ENCODE measurements at places on chromosomes 1 and 21.

DNA sequence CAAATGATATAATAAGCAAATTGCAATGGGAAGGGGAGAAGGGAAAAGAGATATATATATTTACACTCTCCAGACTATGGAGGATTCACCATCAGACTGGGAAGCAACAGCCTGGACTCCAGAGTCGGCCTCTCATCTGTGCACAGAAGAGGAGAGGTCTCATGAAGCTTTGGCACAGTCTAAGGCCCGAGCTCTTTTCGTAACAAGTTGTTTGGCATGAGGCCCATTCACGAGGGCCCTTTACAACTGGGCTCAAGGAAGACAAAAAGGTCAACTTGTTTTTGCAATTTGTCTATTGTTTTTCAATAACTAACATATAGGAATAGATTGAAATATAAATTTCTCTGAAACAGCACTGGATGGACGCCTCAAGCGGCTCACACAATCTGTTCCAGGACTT, 66.7 kb upstream of the AJAP1 start:
- no peak for DNase-seq

DNA sequence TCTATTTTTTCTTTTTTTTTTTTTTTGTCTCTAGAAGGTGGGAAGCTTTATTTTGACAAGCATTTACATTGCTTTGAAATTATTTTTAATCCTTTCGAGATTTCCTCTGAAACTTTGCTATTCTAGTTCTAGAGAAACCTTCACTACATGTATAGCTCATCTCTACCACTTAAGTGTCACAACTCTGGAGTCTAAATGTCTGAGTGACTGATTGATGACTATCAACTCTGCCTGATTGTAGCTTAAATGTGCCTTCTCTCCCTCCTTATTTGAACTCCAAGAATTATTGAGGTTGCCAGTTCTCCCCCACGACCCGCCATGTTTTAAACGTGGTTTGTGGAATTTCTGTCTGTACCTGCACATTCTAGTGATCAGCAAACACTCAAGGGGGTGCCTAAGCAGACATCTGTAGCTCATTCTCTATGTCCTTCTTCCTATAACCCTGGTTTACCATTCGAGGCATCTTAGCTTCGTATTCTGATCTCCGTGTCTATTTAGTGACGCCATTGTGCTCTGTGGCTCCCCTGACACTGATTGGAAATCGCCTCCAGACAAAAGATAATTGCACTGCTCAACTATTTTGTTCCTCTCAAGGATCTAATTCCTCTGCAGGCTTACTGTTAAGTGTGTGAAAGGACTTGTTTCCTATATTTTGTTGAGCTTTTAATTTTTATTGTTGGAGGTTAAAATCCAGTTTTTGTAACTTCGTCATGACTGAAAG, 1570.6 kb downstream of the BRINP3 start:
- DNase-seq: no peak

GRCh38 chr1:232428036-232428645, 201.8 kb downstream of the SIPA1L2 start:
- DNase-seq: no peak

- no peak for DNase-seq
These were observed 68.4 kb upstream of the TLR5 start for GRCh38 chr1:223211323-223211985.

- peak; percentile 91 for DNase-seq
These were observed 41.2 kb downstream of the LPAR3 start for GRCh38 chr1:84851839-84852238.

GRCh38 chr1:7278827-7279765, 492.0 kb upstream of the VAMP3 start:
- DNase-seq: no peak

GRCh38 chr1:14516974-14517840, 81.3 kb upstream of the KAZN start:
- DNase-seq: peak; percentile 94

- no peak for DNase-seq
These were observed 13.1 kb downstream of the CACNA1S start for GRCh38 chr1:201098992-201099677.

GRCh38 chr1:113244112-113244820, 146.0 kb upstream of the MAGI3 start:
- DNase-seq: no peak

DNA sequence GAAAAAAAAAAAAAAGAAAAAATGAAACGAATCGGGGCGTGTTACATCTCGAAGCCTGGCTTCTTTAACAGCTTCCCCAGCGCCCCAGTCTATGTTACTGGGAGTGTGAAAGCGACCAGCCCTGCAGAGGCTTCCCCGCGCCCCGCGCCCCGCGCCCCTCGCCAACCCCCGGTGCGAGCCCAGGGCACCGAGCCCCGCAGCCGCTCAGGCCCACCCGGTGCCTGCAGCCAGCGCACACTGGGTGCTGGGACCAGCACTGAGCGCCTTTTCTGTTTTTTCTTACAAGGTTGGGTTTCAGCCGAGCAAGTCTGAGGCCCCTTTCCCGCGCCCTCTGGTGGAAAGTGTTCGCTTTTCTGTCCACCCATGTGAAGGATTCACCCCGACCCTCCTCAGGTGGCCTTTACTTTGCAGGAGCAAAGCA, 42.1 kb upstream of the ZNF496 start:
- peak; percentile 21 for DNase-seq

- DNase-seq: no peak
These were observed 5.6 kb downstream of the ABCA4 start for GRCh38 chr1:94115254-94115899.

GRCh38 chr1:210571356-210572284, 242.9 kb downstream of the HHAT start:
- DNase-seq: no peak

DNA sequence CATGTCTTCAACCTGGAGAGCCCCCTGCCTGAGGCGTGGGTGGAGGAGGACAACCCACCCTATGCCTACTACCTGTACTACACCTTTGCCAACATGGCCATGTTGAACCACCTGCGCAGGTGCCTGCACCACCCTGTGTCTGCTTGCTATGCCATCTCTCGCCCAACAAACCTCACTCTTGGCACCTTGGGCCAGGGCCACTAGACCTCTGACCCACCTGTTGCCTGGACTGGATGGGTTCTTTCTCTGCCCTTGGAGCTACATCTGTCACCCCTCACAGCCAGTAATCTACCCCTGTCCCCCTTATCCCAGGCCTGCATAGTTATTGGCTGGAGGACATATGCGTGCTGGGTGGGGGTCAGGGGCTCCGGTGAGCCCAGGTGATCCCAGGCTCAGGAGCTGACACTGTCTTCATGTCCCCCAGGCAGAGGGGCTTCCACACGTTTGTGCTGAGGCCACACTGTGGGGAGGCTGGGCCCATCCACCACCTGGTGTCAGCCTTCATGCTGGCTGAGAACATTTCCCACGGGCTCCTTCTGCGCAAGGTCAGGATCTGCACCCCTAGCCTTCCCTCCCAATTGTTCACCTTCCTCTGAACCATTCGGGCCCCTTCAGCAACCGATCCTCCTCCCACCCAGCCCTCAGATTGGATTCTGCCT, 9.9 kb downstream of the AMPD2 start:
- DNase-seq: no peak

- peak; percentile 80 for DNase-seq
These were observed 15.2 kb downstream of the CDCP2 start for GRCh38 chr1:54137534-54138061.

DNA sequence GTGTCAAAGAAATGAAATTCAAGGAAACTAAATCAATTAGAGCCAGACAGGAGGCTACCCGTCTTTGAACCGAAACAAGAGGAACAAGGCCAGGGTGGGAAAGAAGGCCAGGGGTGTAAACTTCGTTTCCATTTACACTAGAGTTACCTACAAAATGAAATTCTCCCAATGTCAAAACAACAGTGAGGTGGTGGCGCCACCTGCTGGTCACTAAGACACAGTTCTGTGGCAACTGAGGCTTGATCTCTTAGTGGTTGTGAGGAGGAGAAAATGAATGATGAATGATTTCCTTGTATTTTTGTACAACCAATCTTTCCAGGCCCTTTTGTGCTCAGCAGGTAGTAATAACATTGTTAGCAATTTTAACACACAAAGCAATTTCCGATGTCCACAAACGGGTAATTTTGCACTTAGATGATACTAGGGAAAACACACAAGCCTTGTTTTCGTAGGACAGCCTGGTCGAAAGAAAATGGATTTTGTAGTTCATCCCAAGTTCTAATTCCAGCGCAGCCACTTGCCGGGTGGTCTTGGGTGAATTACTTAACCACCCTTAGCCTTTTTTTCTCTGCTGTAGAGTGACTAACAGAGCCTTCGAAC, 54.8 kb upstream of the SOD1 start:
- peak; percentile 54 for DNase-seq

- DNase-seq: no peak
These were observed 19.5 kb upstream of the RGSL1 start for GRCh38 chr1:182430263-182431068.

GRCh38 chr1:151988405-151988923, 5.2 kb downstream of the S100A10 start:
- DNase-seq: peak; percentile 96

GRCh38 chr1:77316966-77317365, 35.1 kb downstream of the AK5 start:
- no peak for DNase-seq

GRCh38 chr1:81225789-81226602, 574.7 kb upstream of the ADGRL2 start:
- DNase-seq: no peak

DNA sequence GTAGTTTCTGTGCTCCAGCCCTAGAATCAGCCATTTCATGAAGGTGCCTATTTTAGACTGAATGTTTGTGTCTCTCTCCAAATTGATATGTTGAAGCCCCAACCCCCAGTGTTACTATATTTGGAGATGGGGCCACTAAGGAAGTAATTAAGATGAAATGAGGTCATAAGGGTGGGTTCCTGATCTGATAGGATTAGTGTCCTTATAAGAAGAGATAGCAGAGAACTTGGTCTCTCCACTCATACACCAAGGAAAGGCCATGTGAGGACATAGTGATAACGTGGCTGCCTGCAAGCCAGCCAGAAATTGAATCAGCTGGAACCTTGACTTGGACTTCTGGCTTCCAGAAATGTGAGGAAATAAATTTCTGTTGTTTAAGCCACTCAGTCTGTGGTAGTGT, 12.3 kb downstream of the RAVER2 start:
- no peak for DNase-seq

GRCh38 chr1:40796939-40797667, 13.5 kb downstream of the KCNQ4 start:
- DNase-seq: no peak

DNA sequence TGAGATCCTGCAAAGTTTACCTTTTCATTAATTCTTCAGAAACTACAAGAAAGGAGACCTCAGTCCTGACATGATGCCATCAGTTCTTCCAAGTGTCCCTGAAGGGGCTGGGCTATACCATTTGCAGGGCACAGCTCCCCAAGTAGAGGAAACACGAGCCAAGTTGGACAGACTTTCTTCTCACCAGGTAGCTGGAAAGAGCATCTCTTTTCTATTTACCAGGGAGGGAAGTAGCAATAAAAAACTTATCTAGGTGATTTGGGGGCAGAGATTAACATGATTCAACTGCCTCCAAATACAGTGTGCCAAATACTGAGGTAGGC, 103.9 kb upstream of the KCND3 start:
- no peak for DNase-seq

DNA sequence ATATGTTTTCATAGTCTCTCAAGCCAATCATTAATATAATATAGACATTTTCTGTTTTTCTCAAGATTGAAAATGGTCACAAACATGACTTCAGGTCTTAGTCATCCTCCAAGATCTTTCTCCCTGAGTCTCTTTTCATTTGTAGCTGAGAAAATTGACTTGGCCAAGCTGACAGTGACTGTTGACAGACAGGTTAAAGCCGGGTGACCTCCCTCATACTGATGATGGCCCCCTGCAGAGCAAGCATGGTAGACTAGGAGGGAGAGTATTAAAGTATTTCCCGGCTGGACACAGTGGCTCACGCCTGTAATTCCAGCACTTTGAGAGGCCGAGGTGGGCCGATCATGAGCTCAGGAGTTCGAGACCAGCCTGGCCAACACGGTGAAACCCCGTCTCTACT, 6.8 kb upstream of the KIAA1614 start:
- DNase-seq: no peak

DNA sequence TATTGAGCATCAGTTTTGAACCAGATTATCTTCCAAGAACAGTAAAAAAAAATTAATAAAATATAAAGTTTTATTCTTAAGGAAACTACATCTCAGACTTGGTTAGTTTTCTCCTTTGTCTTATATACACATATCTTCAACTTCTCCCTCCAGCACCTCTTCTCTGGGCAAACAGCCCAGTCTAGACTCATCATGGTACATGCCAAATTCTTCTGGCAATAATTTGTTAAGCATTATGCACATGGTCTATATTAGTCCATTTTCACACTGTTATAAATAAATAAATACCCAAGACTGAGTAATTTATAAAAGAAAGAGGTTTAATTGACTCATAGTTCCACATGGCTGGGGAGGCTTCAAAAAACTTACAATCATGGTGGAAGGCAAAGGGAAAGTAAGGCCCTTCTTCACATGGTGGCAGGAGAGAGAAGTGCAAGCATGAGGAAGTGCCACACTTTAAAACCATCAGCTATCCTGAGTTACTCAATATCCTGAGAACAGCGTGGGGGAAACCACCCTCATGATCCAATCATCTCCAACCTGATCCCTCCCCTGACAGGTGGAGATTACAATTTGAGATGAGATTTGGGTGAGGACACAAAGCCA, 108.7 kb upstream of the RNPC3 start:
- DNase-seq: peak; percentile 16

GRCh38 chr1:24903011-24903461, 27.0 kb downstream of the RUNX3 start:
- DNase-seq: no peak

- peak; percentile 49 for DNase-seq
These were observed 34.2 kb downstream of the AK5 start for GRCh38 chr1:77316006-77316405.

DNA sequence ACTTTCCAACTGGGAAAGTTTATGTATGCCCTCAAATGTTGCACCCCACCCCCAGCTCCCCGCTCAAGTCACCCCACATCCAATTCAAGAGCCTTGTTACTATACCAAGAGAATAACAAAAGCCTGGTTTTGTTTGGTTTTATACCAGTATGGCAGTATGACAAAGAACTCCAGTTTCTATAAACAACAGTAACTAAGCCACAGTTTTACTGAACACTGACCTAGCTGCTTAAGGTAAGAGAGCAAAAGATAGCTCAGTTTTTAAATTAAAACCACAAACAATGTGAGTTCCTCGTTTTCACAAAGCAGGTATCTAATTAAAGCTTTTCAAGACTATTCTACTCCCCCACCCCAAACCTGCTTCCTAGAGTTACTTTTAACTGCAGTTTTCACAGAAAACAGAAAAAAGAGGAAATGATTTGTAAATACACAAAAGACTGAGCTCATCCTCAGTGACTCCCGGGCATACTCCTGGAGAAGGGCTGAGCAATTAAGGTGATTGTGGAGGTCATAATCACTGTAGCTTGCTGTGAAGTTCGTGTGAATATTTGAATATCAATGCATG, 59.3 kb upstream of the LHX8 start:
- no peak for DNase-seq
